Urothelium cell line (cell line): ENCODE measurements at places on chromosomes 2 and 18.

DNA sequence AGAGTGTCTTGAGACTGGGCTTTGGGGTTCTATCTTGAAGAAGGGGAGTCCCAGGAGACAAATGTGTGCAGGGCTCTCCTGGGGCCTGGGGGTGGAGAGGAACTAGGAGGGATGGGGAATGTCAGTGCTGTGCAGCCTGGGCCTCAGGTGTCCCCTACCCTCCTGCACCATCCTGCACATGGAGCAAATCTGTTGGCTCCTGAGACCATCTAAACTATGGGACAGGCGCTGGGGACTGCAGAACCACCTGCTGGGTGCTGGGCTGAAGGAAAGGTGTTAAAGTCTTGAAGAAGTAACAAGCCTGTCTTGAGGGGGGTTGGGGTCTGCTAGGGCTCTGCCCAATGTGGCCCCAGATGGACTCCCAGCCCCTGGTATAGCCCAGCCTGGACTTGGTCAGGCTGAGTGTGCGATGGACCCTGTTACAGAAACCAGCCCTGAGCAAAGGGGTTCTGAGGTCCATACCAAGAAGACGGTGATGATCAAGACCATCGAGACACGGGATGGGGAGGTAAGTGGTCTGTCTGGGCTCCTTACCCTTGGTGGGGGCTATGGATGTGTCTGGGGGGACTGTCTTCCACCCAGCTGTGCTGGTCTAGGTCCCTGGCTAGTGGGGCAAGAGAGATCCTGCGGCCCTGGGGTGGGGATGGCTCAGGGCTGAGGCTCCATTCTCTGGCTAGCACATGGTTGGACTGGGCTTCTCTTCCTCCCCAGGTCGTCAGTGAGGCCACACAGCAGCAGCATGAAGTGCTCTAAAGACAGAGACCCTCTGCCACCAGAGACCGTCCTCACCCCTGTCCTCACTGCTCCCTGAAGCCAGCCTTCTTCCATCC lies 7.3 kb downstream of the DES start:
- no peak for DNase-seq

GRCh38 chr18:77093586-77093985 lies 39.0 kb downstream of the MBP start:
- DNase-seq: no peak

DNA sequence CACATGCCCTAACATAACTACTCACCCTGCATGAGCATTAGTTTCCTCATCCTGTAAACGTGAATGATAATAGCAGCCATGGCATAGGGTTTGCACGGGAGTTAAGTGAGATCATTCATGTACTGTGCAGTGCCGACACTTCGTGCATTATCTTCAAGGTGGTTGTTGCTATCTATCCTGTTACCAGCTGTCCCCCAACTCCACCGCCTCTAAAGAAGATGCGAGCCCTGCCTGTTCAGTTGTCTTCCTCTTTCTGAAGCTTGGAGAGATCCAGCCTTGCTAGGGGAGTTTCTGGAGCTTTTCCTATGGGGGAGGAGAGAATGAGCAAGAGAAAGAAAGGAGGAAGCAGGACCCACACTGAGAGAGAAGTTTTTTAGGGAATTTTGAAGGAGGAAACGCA lies 34.4 kb downstream of the YPEL5 start:
- no peak for DNase-seq

- DNase-seq: no peak
These were observed 46.8 kb downstream of the ZC3H15 start for GRCh38 chr2:186532891-186533290.

- peak; percentile 55 for DNase-seq
These were observed 7.9 kb downstream of the TMEM198 start for GRCh38 chr2:219551441-219552381.

- no peak for DNase-seq
These were observed 120.9 kb upstream of the PKDCC start for GRCh38 chr2:41926614-41927580.

GRCh38 chr2:9250091-9250490 lies 43.5 kb downstream of the ASAP2 start:
- no peak for DNase-seq

DNA sequence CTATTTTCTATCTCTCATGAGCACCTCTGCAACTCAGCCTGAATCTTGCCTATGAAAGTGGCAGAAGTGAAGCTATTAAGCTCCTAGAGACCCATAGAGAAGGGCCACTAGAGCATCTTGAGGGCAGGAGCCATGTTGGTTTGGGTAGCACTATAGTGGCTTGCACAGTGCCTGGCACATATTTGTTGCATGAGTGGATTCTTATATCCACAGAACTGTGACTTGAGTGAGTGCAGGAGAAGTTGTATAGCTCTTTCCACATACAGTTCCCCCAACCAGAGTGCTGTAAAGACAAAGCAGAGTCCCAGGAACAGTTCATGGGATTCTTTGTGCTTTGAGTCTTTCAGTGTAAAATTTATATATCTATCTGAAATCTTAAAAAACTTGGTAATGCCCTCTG lies 205.5 kb upstream of the FOSL2 start:
- DNase-seq: no peak

- DNase-seq: no peak
These were observed 48.8 kb downstream of the SLC66A2 start for GRCh38 chr18:79902640-79903039.

DNA sequence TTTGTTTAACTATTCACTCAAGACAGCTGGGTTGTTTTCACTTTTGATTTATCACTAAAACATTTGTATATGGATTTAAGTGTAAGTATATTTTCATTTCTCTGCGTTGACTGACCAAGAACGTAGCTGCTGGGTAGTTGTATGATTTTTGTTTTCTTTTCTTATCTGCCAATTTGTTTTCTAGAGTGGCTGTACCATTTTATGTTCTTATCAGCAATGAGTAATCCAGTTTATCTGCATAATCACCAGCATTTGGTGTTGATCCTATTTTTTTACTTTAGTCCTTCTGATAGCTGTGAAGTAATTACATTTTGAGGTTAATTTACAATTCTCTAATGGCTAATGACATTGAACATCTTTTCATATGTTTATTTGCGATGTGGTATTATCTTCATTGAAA lies 1178.4 kb upstream of the TMEFF2 start:
- DNase-seq: no peak

DNA sequence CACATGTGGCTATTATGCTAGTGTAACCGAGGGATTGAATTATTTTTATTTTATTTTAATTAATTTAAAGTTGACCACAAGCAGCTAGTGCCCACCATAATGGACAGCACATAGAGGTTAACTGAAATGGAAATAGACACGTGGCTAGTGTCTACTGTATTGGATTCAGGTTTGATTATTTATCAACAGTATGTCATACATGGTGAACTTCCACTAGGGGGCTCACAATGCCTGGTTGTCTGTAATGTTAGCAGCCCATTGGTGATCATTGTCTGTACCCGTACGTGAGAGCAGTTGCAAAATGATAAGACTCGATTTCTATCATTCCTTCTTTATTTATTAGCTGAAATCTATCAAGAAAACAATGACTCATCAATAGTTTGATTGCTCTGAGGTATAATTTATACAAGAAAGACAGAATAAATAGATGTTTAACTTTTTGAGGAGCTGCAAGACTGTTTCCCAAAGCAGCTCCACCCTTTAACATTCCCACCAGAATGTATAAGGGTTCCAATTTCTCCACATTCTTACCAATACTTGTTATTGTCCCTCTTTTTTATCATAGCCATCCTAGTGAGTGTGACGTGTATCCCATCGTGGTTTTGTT lies 76.5 kb downstream of the CYBRD1 start:
- DNase-seq: peak; percentile 77

GRCh38 chr2:197077336-197077735 lies 150.8 kb upstream of the PGAP1 start:
- DNase-seq: no peak

- no peak for DNase-seq
These were observed 115.4 kb downstream of the CCDC85A start for GRCh38 chr2:56299171-56299691.

GRCh38 chr2:16644221-16644925 lies 21.3 kb downstream of the CYRIA start:
- no peak for DNase-seq

- peak; percentile 24 for DNase-seq
These were observed 69.7 kb downstream of the DCC start for GRCh38 chr18:52409727-52410126.

- DNase-seq: no peak
These were observed 70.6 kb upstream of the LINC00305 start for GRCh38 chr18:64219517-64219916.

DNA sequence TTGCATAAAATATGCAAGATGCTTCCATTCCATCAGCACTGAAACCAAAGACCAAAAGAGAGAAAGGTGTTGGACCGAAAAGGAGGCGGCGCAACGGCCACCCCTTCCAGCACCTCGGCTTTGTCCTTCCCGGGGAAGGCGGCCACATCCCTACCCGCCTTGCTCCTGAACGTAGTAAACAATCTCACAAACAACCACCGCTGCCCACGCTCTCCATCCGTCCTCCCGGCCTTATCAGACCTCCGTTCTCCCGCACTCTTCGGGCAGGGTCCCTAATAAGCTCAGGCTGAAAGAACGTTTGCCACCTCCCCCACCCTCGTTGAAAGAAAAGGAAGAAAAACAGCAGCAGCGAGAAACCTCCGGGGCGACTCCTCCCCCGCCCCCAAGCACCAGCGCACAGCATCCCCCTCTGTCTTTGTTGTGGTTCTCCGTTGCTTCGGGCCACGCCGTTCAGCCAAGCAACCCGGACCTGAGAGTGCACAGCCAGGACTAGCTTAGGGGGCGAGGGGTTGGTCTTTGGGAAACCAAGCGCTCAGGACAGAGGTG lies 4.4 kb downstream of the EVX2 start:
- no peak for DNase-seq

DNA sequence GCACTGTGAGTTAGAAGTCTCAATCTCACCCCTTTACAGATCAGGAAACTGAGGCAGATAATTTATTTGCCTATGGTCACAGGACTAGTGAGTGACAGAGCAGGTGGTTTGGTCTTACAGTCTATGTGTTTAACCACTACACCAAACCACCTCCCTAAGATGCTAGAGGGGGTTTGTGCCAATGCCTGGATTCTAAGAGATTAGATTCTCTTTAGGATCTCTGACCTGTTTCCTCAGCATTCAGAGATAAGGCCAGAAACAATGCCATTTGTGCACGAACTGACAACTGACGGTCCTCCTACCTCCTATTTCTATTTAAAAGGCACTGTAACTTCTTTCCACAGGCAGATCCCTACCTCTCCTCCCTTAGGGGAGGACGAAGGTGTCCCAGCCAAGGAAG lies 2.3 kb upstream of the SLC20A1 start:
- DNase-seq: no peak

DNA sequence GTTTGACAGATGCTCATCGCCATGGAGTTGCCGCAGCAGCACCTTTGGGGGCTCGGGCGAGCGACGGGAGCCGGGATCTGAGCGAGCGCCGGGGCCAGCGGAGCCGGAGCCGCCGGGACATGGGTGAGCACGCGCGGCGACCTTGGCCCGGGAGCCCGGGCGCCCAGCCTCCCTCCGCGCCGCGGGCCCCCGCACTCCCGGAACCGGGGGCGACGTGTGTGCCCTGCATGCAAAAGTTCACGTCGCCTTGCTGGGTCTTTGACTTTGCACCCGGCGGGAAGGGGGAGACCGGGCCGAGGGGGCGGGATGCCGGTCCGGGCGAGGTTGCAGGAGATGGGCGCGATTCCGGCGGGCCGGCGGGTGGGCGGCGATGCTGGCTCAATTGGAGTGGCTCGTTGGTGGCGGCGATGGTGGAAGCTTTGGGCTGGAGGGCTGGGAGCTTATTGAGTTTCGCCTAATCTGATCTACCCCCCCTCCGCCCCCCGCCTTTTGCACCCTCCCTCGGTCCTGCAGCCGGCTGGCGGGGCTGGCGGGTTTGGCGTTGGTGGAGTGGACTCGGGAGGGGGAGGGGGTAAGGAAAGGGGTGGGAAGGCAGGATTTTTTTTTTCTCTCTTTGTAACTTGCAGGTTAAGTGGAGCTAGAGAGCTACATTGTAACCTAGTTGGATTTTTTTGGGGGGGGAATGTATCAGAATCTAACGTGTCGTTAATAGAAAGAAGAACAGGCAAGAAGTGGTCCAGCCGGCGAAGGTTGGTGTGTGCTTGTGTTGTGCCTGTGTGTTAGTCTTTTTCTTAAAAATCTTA lies at the start of gene SETBP1:
TSS of gene SETBP1 (plus strand) at position 616 of the 803 bp plus-strand sequence. CDS start 20,459 bp downstream, outside the sequence.
- peak; percentile 60 for DNase-seq

GRCh38 chr2:211494536-211494935 lies 938.1 kb downstream of the CPS1 start:
- DNase-seq: no peak

DNA sequence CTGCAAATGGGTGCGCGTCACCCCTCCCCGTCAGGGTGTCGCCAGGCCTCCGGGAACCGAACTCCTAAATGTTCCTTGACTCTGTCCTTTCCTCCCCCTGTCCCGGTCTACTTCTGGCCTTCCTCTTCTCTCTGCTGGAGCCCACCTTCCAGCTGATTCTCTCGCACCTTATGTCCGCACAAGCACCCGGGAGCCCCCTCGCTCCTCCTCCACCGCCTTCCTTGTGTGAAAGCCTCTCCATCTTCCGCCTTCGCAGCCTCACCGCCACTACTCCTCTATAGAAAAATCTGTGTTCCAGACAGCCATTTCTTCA lies 627 bp upstream of the KIF3C start:
- DNase-seq: no peak

DNA sequence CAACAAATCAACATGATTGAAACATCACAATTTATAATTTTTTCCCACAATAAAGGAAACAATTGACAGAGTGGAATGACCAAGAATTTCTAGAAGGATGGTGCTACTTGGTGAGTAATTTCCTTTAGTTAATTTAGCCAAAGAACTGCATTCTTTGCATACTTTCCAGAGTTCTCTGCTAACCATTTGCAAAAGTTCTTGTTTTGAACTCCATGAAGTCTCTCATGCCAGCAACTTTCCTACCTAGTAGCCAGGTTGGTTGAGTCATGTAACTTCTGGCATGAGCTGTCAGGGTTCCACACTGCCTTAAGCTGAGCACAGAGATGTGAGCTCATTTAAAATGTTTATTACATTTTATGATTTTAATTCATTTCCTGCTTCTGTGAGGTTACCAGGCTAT lies 539.6 kb downstream of the PID1 start:
- DNase-seq: peak; percentile 70

GRCh38 chr2:119364798-119365197 lies 1.8 kb downstream of the C2orf76 start:
- DNase-seq: no peak

GRCh38 chr2:176521878-176522670 lies 252.8 kb downstream of the MTX2 start:
- DNase-seq: no peak

GRCh38 chr18:47821314-47821713 lies 109.1 kb downstream of the SMAD2 start:
- DNase-seq: no peak

DNA sequence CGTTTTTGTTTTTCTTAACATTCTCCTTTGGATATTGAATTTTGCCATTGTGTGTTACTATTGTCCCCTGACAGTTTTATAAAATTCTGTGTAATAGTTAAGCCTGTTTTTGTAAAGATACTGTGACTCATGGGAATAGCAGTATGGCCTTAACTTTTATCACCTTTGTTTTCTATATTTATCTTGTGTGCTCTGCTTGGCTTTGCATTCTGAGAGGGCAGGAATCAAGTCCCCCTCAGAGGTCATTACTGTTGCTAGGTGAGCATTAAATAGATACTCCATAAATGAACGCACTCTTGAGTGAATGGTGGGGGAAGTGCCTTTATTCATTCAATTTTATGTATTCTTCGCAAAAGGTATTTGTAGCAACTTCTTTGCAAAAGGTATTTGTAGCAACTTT lies 160.0 kb downstream of the PHLPP1 start:
- DNase-seq: no peak
